CD4-positive, alpha-beta T cell treated with Interleukin-12 subunit alpha and Interleukin-12 subunit beta, for 1 hour (primary cell): ENCODE measurements at places on chromosomes 2 and 18.

DNA sequence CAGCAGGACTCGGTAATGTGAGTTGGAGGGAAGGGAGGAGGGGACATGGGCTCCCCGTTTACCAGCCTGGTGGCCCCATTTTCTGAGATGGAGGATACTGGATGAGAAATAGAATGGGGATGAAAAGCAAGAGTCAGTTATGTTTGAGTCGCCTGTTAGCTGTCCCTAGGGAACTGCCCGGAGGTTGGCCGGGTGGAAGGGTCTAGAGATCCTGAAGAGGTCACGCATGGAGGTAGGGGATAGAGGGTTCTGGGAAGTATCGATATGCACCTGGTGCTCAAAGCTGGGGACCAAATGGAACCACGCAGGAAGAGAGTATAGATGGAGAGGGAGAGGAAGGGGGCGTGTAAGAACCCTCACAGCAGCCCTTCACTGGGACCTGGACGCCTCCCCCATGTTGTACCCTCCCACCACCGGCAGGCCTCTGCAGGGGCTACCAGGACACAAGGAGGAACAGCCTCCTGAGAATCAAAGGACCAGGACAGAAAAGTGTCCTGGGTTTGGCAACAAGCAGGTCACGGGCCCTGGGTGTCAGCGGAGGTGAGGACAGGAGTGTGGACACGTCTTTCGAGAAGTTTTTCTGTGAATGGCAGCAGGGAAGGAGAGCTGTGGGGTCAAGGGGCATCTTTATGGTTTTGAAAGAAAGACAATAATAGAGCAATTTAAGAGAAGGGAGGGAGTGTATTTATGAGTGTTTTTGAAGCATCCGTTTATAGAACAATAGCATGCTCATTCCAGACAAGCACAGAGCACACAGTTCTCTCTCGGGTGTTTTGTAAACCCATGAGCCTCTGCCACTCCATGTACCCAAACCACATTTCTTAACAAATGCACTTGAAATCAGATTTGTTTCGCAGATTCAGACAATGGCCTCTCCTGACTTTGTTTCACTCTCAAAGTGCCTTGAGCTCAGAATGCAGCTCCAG is 132.2 kb downstream of the SMAD7 start:
- no peak for DNase-seq

DNA sequence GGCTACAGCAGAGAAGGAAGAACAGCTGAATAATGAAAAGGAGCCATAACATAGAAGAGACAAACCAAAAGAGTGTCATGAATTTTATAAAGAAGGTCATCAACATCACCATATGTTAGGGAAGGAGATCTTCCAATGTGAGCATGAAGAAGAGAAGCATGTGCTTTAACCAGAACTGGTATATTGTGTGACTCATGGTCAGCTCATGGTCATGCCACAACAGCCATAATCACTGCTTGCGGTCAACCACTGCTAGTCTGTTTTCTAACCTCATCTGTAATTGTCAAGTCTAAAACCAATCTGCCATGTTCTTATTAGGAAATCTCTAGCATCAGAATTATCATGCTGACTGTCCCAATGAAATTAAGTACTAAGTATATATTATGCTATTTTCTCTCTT is 204.1 kb upstream of the VRK2 start:
- no peak for DNase-seq

GRCh38 chr2:10007921-10008808 is 35.2 kb upstream of the KLF11 start:
- no peak for DNase-seq

GRCh38 chr2:178628605-178629004 is 148.3 kb downstream of the PLEKHA3 start:
- no peak for DNase-seq

DNA sequence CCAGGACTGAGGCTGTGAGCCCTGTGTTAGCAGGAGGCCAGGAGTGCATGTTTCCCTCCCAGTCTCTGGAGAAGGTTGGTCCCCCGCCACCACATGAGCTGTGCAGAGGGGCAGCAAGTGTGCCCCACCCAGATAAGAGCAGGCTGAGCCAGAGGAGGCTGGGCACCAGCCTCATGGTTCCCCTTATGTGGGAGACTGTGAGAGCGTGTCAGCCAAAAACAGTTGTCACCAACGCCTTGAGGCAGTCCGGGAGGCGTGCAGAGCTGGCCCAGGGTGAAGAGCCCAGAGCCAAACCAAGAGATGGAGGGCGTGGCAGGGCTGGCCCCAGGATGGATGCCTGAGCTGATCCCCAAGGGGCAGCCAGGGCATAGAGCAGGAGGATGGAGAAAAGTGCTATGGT is 128.7 kb upstream of the GLI2 start:
- no peak for DNase-seq

DNA sequence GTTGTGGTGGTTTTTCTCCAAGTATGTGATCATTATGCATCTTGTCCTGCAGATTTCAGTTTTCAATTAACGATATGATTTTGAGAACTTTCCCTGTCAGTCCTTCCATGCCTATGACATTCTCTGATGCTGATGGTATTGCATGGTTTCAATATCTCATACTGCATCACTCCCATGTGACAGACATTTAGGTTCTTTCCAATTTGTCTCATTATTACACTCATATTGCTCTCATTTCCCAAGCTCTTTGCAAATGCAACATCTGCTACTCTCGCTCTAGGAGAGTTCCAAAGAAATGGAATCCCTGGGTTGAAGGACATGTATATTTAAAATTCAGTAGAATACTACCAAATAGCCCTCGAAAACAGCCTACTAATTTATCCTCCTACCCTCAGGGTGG is 125.5 kb downstream of the MARCHF4 start:
- DNase-seq: no peak

DNA sequence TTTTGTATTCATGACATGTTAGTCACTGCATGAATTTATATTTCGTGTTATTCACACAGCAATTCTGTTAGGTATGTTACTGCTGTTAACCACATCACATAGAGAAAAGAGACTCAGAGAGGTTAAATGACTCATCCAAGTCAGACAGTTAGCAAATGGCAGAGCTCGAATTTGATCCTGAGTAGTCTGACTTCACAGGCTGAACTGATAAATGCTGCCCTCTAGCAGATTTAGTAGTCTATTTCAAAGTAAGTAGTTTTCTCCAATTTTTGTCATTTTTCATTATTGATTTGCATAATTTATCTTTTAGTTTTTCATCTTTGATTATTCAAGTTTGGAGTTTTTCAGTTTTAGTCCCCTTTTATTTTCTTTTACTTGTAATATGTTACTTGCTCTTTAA is 58.3 kb downstream of the WDR7 start:
- DNase-seq: peak; percentile 64

GRCh38 chr2:219124381-219125110 is 36.1 kb downstream of the NHEJ1 start:
- peak; percentile 27 for DNase-seq

DNA sequence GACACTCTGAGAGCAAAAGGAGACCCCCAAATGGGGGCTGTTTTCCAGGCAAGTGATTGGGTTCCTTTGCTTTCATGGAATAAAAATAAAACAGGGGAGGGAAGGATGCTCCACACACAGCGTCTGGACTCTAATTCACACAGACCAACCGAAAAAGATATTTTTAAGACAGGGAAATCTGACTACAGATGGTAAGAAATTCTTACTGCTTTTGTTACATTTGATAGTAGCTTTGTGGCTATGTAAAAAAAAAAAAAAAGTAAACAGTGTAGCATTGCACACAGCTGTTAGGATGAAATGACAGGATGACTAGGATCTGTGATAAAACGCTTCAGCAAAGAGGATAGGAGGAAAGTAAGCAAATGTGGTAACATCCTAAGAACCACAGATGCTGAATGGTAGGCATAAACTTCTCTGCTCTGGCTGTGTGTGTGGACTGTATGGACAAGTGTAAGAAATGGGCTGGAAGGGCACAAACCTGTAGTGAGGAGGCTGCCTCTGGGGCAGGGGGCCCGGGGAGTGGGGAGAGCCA is 207.6 kb downstream of the ANAPC1 start:
- no peak for DNase-seq

DNA sequence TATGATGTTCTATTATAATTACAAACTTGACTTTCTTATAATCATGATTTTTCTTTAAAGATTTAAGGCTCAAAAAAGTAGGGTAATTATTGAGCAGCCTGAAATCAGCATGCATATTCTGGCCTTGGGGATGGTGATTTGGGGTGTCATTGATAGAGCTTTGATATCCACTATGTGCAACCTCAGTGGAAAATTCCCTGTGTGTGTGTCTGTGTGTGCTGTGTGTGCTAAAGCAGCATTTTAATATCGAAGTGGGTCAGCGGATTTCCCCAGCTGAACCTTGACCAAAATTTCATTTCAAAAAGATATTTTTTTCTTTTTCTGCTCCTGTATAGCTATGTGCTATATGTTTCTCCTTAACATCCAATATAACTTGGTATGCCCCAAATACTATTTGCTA is 11.6 kb downstream of the KCNJ3 start:
- DNase-seq: no peak
